ENCODE measurements at places on chromosomes 13 and 19.

DNA sequence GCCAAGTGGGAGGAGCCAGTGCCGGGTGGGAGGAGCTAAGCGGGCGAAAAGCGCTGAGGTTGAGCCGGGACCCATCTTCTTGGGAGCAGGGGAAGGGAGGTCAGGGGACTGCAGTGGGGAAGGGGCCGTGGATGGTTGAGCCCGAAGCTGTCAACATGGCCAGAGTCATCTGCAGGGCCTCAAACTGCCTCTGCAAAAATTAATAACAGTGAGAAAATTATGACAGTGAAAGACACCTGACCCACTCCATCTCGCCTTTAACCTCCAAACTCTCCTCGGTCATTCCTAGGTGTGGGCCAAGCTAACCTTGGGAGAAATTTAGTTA lies 30.1 kb downstream of the ZNF557 start:
- no peak for DNase-seq

- DNase-seq, result no peak
Observed at GRCh38 chr13:110341445-110342244, 34.6 kb downstream of the COL4A2 start.

GRCh38 chr13:95596701-95597100 lies 44.2 kb downstream of the CLDN10 start:
- DNase-seq, result no peak

DNA sequence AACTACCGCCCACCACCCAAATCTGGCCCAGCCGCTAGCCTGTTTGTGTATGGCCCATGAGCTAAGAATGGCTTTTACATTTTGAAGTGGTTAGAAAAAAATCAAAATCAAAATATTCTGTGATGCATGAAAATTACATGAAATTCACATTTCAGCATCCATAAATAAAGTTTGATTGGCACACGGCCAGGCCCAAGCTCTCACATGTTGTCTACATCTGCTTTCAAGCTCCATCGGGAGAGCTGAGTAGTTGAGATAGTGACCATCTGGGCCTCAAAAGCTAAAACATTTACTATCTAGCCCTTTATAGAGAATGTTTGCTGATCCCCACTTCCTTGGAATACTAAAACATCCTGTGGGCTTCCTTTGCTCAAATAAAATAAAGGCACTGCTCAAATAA lies 14.5 kb downstream of the RFX2 start:
- DNase-seq, result no peak

DNA sequence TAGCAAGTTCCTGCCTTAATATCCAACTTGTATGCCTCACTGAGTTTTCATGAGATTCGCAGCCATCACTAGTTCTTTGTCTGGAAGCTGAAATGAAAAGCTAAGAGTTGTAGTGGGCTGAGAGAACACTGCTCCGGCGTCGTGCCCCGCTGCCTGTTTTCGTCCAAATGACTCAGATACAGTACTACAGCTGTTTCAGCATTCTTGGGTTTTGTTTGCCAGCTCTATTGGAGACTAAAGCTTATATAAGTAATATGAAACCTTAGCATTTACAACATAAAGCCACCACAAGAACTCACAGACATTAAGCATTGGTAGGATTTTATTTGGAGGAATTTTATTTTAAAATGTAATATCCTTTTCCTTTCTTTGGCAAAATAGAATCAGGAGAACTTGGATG lies 299.7 kb downstream of the DLEU7 start:
- DNase-seq, result no peak

DNA sequence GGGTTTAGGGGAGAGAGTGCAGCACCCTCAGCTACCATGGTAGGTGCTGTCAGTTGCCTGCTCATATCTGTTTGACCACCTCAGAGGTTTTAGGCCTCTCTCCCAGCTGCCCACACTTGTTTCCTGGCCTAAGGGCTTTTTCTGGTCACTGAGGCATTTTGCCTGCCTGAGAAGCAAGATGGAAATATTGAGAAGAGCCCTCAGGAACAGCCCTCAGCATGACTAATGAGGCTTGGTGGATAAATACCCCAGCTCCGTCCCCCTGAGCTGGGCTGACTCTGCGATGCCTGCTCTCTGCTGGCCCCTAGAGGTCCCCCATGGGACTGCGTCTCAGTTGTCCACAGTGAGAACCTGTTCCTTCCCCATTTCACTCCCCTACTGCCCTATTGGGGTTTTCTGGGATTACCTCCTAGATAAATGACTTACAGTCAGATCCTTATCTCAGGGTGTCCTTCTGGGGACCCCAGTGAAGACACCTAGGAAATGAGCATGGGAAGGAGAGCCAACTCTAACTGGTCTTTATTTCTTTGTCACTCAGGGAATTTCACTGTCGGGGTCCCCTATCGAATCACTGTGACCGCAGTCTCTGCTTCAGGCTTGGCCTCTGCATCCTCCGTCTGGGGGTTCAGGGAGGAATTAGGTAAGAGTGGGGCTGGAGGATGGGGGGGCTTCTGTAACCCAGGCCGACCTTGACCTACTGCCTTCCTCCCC lies 13.3 kb downstream of the PALM3 start:
- peak; percentile 81 for DNase-seq

GRCh38 chr19:15210323-15210781 lies 9.6 kb upstream of the NOTCH3 start:
- DNase-seq, result peak; percentile 87

DNA sequence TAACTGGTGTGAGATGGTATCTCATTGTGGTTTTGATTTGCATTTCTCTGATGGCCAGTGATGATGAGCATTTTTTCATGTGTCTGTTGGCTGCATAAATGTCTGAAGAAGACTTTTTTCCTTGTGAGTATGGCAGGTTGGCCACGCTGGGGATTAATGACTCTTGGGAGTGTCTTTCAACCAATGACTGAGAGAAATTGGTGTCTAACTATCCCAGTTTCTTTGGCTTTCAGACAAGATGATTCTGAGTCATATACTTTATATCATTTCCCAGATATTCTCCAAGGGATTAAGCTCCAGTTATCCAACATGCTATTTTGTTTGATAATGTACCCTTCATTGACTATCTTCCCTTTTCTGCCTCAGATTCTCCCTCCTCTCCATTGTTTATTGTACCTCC lies 35.5 kb upstream of the CSNK1A1L start:
- DNase-seq, result no peak

DNA sequence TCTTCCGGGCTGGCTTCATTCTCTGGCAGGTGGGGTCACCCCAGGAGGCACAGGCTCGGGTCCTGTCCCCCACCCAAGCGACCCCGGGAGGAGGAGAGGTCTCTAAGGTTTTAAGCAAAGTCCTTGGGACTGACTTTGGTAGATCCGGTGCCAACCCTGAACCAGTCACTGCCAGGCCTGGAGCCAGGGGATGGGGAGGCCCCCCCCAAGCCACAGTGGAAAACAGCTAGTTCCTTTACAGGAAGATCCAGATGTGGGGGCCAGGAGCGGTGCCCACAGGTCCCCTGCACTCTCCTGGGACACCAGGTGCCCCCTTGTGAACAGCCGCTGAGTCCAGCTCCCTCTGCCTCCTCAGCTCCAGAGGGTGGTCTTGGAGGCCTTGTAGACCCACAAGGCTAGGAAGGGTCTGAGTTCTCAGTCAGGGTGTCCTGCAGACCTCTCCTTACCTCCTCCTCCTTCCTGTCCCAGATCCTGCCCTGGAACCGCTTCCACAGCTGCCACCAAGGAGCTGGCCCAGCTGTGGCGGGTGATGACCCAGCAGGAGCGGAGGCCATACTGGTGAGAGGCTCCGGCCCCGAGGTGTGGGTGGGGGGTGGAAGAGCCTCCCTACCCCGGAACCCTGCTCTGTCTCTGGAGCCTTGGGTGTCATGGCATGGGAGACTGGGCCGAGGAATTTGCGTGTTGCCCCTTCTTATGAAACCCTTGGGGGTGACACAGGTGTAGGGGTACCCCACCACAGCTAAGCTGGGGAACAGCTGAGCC lies 6.0 kb downstream of the SIX5 start:
- no peak for DNase-seq

GRCh38 chr13:46575818-46576221 lies 22.9 kb downstream of the LRCH1 start:
- DNase-seq, result no peak

DNA sequence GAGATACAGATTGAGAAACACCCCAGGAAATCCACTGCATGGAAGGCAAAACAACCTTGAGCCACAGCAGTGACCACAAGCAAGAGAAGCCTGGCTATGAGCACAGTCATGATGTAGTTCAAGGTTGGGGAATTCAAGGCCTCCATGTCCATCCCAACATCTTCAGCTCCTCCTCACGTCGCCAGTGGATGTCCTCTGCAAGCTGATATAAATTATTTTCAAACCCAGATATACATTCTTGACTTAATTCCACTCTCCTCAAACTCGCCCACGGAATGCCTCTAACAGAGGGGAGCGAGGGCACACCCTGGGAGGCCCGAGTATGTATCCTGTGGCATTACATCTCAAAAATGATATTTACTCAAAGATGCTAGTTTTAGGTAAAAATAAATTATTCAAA lies 105.5 kb downstream of the SHISA2 start:
- DNase-seq, result no peak

All from cardiac septum (tissue), 1 donor.